ENCODE measurements at places on chromosomes 1 and 21. TPM values are rescaled to one million over a fixed set of nuclear protein-coding genes. Genes with fewer than 3 reads are reported as not detected.

DNA sequence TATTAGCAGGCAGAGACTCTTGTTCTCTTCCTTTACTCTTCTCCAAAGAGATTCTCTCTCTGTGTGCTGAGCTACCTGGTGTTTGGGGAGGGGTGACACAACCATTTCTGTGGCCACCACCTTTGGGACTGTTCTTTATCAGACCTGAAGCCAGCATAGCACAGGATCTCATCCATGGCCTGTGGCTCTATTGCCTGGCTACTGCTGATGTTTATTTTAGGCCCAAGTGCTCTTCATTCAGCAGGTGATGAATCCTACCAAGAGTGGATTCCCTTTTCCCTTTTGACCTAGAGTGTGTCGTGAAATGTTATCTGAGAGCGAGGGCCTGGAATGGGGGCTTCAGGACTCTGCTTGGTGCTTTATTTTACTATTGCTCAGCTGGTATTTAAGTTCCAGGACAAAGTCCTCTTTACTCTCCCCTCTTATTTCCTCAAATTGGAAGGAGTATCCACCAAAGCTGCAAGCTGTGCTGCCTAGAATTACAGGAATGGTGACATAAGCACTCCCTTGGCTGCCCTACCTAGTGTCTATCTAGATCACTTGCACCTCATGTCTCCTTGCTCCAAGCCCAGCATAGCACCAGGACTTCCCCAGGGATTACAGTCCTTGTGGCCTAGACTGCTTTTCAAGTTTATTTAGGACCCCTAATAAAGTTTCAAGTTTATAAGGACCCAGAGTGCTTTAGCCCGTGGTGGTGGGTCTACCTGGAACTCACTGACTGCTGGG lies 94.7 kb upstream of the GPR52 start:
- no peak for DNase-seq

The LCE2B gene
- total RNA-seq = not detected

The LCE1A gene
- total RNA-seq = not detected

The ITGB2 gene
- total RNA-seq = 84.5 TPM

The TENT5C gene
- total RNA-seq = 8.1 TPM
